ENCODE measurements at places on chromosomes 3 and 15. TPM values are rescaled to one million over a fixed set of nuclear protein-coding genes. Genes with fewer than 3 reads are reported as not detected.

- no peak overlapping the region for H3K27ac ChIP-seq
- no peaks in the 10 kb centered on the region for H3K4me1 ChIP-seq
- no peak for DNase-seq
- H3K4me3 ChIP-seq, result no peak overlapping the region
Measured at GRCh38 chr3:194156095-194156494, 20.1 kb downstream of the HES1 start.

- H3K27ac ChIP-seq, result no peak overlapping the region
- no peaks in the 10 kb centered on the region for H3K27me3 ChIP-seq
- DNase-seq, result no peak
- no peaks in the 10 kb centered on the region for H3K4me1 ChIP-seq
- no peak overlapping the region for H3K4me3 ChIP-seq
Measured at GRCh38 chr3:162395496-162395895, 898.9 kb downstream of the OTOL1 start.

DNA sequence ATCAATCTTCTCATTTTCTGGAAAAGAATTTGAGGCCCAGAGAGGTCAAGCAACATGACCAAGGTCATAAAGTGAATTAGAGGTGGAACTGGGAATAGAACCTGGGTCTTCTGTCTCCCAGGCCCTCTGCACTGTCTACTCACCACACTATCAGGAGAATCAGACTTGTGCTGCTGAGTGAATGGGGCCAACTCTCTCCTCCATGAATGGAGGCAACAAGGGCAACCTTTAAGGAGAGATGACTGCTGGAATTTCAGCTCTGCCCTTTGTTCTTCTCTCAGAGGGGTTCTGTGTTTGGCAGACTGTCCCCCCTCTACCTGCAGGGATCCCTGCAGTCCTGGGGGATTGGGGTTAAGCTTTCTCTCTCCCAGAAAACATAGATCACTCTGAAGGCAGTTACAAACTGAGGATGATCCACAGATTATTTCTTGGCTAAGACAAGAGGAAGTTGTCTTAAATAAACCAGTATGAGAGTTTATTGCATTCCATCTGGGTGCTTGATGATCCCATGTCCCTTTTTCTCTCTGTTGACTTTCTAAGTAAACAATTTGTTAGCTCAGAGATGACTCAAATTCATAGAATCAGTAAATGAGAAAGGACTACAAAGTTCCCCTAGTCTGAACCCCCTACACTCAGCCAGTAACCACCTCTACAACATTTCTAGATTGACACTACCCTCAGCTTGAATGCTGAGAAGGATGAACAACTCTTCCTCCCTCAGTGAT lies 99.0 kb upstream of the LIPC start:
- H3K27ac ChIP-seq, result no peak overlapping the region
- no peaks in the 10 kb centered on the region for H3K27me3 ChIP-seq
- H3K36me3 ChIP-seq, result no peaks in the 10 kb centered on the region
- no peak overlapping the region for H3K4me3 ChIP-seq

The HRG gene
- not detected for total RNA-seq

The MRPS25 gene
- 32.5 TPM for total RNA-seq

The CLRN1 gene
- total RNA-seq, result not detected
